ENCODE measurements at places on chromosomes 5 and 9.

DNA sequence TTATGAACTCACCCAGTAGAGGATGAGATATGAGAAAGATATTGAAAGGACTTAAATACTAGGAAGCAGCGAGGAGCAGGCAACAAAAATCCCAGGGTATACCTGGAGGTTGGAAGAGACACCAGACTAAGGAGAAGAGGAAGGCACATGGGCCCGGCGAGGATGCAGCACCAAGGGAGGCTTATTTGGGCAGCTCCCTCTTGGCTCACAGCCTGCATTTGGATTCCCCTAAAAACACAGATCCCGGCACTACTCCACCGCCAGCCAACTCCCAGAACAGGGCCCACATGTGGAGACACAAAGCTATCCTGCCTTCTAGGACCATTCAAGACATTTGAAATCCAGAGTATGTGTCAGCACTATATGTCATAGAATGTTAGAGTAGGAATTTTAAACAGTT lies 199.8 kb upstream of the FBXL7 start:
- no peak for DNase-seq

DNA sequence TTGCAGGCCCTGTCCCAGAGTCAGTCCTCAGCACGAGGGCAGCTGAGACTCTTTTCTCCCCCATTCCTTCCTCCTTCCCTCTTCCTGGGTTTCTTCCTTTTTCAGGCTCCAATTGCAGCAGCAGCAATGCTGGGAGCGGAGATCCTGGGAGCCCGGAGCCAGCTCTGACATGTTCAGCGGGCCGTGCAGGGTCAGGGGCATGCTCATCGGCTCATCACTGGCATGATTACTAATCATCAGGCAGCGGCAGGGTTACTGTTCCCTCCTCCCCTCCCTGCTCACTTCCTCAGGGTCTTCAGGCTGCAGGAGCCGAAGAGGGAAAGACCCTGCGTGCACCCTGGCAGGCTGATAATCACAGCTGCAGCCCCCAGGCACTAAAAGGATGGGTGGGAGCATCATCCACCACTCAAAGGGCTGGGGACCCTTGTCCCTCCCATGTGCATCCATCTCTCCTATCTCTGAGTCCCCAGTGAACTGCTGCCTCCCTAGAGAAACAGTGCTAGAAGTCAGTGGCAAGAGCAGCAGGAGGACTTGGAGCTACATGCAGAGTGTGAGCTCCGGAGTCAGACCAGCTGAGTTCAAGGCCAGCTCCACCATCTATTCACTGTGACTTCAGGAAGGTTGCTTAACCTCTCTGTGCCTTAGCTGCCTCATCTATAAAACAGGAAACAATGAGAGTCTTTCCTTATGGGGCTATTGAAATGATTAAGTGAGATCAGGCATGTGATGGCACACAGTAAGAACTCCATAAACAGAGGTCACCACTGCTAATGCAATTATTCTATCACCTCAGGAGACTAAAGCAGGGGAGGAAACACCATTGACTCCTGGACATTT lies 7.8 kb upstream of the KCNIP1 start:
- no peak for DNase-seq

DNA sequence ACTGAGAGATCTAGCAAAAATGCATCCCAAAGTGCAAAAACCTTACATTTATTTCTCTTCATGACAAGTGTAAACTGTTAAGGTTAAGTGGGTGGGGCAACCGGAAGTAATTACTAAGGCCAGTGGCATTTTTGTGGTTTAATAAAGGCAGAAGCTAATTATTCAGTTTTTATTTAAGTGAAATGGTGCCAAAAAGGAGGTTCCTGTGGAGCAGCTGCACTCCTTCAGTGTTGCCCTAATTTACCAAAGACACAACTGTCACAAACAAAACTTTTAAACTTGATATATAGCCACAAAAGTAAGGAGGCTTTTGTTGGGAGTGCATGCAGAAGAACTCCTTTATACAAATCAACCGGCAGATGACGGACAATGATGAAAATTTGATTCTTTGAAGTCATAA lies 81.6 kb downstream of the NDUFS4 start:
- no peak for DNase-seq

GRCh38 chr9:126293522-126293889 lies 33.1 kb upstream of the MVB12B start:
- DNase-seq: no peak

DNA sequence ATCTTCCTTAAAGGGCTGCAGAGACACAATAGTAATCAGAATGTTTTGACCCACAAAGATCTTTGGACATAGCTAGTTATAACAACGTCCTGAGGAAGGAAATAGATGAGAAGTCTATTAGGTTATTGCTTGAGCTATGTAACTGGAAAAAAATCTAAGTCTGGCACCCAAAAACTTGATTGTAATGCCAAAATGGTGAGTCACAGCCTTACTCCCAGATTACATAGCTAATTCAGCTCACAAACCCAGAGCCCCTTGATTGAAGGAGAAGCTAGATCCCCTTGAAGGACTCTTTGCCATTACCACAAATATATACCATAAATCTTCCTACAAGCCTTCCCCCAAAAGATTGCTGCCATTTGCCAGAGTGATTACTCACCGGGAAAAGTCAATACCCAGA lies 341.8 kb upstream of the KIF2A start:
- no peak for DNase-seq

DNA sequence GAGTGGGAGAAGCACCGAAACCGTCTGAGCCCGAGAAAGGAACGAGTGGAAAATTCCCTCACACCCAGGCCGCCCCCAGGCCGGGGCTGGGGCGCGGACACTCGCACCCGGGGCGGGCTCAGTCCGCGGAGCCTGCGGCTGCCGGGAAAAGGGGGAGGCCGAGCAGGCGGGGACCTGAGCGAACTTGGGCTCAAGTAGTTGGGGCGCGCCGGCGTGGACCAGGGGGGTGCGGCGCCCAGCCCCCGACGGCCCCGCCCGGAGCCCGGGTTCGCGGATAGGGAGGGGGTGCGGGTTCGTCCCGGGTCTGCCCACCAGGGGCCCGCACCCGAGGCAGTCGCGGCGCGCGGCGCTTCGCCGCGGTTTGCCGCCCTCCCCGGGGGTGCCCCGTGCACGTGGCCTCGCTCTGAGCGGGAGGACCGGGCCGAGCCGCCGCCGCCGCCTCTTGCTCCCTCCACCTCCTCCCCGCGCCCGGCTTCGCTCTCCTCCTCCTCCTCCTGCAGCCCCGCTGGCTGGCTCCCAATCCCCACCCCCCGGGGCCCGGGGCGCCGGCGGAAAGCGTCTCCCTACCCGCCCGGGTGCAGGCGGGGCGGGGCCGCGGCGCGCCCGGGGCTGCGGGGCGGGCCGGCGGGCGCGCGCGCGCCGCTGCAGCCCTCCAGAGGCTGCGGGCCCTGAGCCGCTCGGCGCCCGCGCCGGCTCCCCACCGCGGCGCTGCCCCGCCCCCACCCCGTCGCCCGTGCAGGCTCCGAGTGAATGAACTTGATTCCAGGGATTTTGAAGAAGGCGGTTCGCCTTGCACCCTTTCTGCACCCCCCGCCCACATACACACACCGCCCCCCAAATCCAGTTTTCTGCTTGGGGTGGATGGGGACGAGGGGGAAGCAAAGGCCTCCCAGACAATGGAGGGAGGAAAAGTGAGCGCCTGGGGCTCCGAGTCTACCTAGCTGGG lies 1.3 kb upstream of the NFIB start:
- DNase-seq: no peak

- DNase-seq: no peak
These were observed 40.2 kb downstream of the MRPL36 start for GRCh38 chr5:1759378-1759970.

DNA sequence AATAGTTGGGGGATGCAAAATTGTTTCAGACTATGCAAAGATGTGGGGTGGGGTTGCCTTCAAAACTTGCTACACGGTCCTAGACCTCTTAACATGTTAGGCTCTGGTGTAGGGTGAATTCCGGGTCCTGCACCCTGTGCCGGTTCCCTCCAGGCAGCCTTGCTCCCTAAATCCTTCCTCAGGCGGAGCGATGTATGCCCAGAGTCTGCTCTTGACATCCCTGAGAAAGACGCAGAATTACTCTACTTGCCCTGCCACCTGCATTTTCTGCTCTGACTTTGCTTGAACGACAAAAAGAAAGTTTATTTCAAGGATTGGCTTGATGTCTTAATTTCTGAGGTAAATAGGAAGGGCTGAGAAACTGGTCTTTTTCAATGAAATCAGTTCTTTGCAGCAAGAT lies 691 bp downstream of the THBS4 start:
- no peak for DNase-seq

GRCh38 chr5:176750144-176750543 lies 60.2 kb upstream of the UNC5A start:
- DNase-seq: no peak

GRCh38 chr9:98367371-98367900 lies 112.0 kb upstream of the TBC1D2 start:
- no peak for DNase-seq

DNA sequence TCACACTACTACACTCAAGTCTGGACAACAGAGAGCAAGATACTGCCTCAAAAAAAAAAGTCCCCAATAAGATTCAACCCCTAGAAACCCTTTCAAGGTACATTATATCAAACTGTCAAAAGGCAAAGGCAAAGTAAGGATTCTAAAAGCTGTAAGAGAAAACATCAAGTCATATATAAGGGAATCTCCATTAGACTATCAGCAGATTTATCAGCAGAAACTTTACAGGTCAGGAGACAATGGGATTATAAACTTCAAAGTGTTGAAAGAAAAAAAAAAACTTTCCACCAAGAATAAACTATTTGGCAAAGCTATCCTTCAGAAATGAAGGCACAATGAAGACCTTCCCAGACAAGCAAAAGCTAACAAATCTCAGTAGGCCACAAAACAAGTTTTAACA lies 63.5 kb upstream of the DMRT1 start:
- no peak for DNase-seq

DNA sequence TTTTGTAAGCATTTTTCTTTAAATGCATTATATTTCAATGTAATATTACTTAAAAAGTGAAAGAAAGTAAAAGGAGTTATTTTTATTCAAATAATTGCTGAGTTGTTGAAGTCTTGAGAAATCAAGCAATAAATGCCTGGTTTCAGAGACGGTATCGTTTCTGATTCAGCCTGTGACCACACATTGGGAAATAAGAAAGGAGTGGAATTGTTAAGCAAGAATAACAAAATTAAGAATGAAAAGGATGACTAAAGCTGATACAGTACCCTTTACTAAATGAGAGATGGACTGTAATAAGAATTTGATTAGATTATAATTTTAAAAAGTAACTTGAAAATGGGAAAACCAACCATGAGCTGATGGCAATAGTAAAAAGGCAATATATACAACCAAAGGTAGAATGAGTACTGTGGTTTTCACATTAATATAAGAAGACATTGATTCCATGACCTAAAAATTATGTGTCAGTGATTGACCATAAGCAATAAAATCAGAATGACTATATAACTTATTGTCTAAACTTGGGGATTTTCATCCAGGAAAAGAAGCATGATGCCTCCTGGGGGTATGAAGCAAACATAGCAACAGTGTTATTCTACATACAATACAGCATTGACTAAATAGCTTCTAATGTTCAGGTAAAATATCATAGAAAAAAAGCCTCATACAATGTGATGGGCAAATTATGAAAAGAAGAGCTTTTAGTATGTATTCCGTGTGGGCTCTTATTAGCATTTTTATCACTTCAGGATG lies 101.9 kb upstream of the PRDM9 start:
- DNase-seq: no peak

- no peak for DNase-seq
These were observed 33.8 kb upstream of the NEURL1B start for GRCh38 chr5:172607213-172607793.

GRCh38 chr5:171409164-171410136 lies 10.0 kb upstream of the FGF18 start:
- DNase-seq: no peak

- no peak for DNase-seq
These were observed 115.0 kb downstream of the NFIB start for GRCh38 chr9:14198841-14199455.

DNA sequence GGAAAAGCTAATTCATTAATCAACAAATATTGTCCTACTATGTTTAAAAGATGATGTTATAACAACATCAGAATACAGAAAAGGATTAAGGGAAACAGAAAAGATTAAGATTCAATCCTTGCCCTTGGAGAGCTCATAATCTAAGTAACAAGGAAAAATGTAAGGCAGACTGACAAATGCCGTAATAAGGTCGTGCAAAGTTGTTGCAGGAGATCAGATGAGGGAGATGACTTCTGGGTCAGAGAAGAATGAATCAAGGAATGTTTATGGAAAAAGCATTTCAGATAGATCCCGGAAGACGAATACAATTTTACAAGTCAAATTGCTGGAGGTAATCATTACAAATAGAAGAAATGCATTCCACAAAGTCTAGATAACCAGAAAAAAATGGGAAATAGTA lies 6.4 kb downstream of the ADAMTS6 start:
- DNase-seq: no peak

GRCh38 chr5:59061377-59061776 lies 478.5 kb downstream of the RAB3C start:
- DNase-seq: no peak

- peak; percentile 92 for DNase-seq
These were observed 20.5 kb upstream of the GLRX start for GRCh38 chr5:95842854-95843544.

- no peak for DNase-seq
These were observed 20.5 kb upstream of the PDCD1LG2 start for GRCh38 chr9:5489630-5490490.

- peak; percentile 4 for DNase-seq
These were observed 127.2 kb downstream of the VPS13A start for GRCh38 chr9:77304543-77304942.

DNA sequence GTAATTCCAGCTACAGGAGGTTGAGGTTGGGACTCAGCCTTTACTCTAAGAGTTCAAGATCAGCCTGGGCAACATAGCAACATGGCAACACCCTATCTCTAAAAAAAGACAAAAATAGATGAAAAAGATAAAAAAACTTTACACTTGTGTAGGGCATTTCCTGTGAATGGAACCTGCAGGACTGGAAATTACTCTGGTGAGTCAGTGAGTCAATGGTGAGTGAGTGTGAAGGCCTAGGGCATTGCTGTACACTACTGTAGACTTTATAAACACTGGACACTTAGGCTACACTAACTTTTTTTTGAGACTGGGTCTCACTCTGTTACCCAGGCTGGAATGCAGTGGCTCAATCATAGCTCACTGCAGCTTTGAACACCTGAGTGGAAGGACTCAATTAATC lies 19.5 kb upstream of the ARSI start:
- DNase-seq: peak; percentile 5

DNA sequence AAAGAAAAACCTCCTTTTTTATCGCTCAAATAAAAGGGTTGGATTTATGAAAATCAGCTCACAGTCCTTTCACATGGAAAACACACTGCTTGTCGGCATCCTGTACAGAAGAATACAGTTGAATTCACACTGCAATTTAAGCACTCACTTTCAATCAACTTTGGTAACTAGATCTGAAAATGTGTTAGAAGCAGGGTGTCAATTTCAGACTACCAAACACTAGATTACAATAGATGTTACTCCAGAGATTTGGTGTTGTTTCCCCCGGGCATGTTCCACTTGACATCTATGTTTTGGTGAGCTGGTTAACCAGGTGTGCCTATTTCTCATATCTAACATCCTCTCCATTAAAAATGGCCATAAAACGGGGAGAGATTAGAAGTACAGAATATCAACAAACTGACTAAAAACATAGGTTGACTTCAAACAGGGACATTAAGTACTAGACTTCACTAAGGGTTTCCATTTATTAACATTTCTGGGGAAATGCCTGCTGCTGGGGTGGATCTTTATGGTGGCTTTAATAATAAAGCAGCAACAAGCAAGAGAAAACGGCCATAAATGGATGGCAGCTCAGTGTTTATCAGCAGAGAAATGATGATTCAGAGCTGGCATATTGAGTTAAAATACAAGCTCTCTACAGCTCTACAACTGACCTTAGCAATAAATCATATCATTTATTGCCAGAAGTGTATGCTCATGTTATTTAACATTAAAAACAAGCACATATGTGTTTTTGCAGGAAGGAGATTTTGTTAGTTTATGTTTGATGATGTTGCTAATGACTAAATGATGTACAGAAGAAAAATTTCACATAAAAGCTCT lies 158.8 kb downstream of the SLF1 start:
- DNase-seq: no peak
